ENCODE measurements at places on chromosomes 16 and 17.

DNA sequence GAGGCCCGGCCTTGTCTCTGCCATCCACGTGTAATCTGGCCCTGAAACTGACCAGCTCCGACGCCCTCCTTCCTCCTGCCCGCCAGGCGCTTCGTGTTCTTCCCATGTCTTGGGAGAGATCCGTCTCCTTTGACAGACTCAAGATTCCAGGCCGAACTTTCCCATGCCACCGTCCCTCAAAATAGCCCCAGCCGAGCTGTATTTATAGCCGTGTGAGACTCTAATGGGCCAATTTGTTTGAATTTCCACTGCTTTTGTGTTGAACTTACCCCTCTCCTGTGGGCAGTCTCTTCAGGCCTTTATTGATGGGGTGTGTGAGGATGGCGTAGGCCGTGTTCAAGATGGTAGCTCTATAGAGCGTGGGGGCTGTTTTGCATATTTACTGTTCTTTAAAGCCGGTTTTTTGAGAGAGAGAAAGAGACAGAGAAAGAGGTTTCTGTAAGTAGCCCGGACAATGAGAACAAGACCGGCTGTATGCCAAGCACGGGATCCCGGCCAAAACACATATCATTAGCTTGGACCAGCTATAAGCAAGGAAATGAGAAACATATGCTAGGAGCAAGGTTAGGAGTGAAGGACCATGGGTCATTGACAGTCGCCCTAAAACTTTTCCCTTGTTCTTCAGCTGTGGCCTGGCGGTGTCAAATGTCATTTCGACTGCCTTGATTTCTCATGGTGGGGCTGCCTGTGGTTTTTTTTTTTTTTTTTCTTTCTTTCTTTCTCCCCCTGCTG lies 124.5 kb upstream of the ZFHX3 start:
- DNase-seq = peak; percentile 27

DNA sequence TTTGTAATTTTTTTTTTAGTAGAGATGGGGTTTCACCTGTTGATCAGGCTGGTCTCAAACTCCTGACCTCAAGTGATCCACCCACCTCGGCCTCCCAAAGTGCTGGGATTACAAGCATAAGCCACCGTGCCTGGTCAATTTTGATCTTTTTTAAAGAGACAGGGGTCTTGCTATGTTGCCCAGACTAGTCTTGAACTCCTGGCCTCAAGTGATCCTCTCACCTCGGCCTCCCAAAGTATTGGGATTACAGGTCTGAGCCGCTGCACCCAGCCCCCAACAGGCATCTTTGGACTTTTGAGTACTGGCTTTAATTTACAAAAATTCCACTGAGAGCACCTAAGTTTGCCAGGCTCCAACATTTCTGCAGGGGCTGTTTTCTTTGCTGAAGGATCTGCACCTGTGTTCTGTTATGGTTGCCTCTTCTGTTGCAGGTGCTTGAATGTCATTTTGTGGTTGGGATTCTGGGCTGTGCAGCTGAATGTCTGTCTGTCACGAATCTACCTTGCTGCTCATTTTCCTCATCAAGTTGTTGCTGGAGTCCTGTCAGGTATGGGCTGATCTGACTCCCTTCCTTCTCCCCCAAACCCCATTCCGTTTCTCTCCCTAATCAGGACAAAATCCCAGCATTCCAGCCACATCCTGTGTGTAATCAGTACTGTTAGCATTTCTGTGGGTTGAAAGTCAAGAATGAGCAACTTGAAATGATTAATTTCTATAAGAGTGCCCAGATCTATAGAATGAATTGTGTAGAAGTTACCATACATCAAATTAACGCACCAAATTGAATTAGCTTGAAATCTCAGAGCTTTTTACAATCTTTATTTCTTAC lies 8.5 kb downstream of the G6PC1 start:
- DNase-seq = no peak

DNA sequence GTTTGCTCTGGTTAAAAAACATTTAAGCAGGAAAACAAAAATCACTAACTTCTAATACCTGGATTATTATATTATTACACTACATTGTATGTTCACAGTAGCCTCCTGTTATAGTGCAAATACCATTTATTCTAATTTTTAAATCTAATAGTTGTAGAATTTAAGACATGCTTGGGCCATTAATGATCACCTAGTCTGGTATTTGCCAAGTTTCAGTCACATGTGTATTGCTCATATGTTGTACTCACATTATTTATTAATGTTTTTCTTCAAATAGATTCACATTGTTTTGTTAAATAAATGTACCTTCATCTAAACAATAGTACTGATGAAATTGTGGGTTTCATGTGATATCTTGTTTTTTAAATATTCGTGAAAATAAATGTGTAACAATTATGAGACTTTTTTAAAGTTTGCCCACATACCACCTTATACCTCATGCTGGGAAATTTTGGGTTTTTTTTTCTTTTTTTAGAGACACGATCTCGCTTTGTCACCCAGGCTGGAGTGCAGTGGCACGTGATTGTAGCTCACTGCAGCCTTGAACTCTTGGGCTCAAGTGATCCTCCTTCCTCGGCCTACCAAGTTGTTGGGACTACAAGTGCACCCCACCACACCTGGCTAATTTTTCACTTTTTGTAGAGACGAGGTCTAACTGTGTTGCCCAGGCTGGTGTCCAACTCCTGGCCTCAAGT lies 5.9 kb downstream of the ZNF771 start:
- DNase-seq = no peak

- no peak for DNase-seq
Measured at GRCh38 chr17:38897176-38897575, 27.3 kb downstream of the LASP1 start.

GRCh38 chr17:7523033-7523432 lies 25.8 kb upstream of the TNFSF12 start:
- DNase-seq = no peak

DNA sequence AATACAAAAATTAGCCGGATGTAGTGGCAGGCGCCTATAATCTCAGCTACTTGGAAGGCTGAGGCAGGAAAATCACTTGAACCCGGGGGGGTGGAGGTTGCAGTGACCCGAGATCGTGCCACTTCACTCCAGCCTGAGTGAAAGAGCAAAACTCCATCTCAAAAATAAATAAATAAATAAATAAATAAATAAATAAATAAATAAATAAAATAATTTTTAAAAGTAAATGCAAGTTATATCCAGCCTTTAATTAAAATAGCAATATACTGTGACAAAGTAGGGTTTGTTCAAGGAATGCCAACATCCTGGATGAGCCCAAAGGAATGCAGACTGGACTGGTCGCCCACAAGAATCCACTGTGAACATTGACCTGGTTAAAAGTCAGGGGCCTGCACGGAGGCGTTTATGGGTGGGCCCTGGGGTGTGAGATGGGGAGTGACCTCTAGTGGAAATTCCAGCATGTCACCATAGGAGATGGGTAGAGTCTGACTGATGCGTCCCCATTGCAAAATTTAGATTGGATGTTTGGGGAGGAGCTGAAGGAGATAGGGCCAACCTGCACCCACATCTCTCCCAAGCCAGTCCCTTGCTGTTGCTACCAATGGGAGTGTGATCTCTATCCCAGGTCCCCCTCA lies 9.7 kb upstream of the PIK3R5 start:
- DNase-seq = no peak

- no peak for DNase-seq
Measured at GRCh38 chr17:11638700-11639265, 40.5 kb downstream of the DNAH9 start.

DNA sequence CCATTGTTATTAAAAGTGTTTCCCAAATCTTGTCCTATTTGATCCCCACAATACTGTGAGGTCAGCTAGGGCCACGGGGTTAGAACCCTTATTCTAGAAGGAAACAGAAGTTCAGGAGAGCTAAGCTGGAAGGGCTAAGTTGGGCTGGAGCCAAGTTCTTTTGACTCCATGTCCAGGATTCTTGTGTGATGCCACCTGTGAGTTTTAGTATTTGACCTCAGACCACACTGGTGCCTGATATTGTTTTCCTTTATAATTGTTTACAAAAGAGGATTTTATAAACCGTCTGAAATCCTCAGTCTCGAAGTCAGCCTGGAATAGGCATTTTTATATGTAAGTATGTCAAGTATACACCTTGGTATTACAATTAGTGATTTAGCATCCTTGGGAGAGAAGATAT lies 332.7 kb downstream of the CBLN1 start:
- no peak for DNase-seq

DNA sequence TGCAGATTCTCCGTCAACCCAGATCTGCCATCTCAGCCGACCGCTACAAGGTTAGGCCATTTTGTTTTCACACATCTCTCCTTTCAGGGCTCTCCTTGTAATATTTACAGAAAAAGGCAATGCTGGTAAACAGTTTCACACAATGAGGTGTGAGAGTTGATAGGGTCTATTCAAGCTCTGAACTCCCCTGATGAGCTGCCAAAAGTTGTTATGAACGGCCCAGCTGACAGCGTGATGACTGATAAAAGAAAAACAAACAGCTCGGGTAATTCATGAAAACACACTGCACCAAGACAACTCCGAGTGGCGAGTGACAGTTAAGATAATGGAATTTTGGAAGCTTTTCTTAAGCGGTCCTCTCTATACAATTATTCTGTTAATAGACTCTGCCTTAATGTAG lies 68.1 kb upstream of the IRX5 start:
- DNase-seq = no peak

GRCh38 chr17:81683208-81683583 lies 401 bp downstream of the ARL16 start:
- DNase-seq = peak; percentile 34

DNA sequence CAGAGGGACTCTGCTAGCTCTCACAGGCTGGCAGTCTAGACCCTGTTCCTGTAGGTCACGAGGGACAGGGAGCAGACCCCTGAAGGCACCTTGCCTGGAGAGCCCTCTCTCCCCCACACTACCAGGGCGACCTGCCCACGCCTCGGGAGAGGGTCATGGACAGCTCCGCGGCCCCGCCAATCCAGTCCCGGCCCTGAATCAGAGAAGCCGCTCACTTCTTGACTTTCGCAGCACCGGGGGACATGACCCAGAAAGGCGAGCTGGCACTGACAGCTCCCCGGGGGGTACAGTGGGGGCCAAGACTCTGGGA lies 5.1 kb downstream of the KIFC3 start:
- no peak for DNase-seq

DNA sequence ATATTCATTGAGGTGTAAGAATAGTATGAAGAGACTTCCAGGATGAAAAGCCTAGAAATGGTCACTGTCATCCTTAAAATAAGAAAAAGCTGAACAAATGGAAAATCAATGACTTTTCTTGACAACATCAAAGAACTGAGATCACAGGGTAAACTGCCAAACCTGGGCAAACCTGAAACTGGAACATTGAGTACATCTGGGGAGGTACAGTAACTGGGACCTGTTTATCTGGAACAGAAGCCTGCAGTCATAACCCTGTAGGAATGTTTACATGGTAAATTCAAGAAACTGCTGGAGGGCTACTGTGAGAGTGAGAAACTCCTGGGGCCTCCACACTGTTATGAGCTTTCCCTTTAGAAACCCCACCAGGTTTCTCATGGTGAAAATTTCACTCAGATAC lies 130.1 kb upstream of the PIRT start:
- DNase-seq = no peak

- DNase-seq = no peak
Measured at GRCh38 chr16:57123974-57124674, 31.7 kb downstream of the CPNE2 start.

GRCh38 chr17:9498490-9498889 lies 77.1 kb downstream of the STX8 start:
- no peak for DNase-seq

DNA sequence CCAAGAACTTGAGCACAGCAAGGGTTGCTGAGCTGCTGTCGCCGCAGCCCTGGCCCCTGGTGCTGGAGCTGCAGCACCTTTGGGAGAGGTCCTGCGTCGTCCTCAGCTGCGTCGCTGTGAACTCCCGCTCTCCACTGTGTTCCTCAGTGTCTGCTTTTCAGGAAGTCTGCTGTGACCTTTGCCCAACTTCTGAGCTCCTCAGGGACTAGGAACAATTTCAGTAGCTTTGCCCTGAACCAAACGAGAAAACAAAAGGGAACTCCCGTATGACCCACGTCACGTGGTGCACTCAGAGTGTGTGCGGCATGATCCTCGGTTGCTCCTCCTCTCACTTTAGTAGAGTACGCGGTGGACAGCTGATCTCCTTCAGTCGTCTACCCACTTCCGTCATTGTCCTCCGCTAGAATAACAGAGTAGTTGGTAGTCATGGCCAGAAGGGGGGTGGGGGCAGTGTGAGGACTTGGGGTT lies 44.2 kb downstream of the WDR45B start:
- DNase-seq = peak; percentile 67
